Activated CD8-positive, alpha-beta memory T cell treated with anti-CD3 and anti-CD28 coated beads, Interleukin-2, amount 10 ng/mL, durations not matched to agents 7 days and 5 days (primary cell): ENCODE measurements at places on chromosomes 12 and 14.

GRCh38 chr12:100101000-100101399 lies 41.7 kb downstream of the BLTP3B start:
- no peak for DNase-seq

DNA sequence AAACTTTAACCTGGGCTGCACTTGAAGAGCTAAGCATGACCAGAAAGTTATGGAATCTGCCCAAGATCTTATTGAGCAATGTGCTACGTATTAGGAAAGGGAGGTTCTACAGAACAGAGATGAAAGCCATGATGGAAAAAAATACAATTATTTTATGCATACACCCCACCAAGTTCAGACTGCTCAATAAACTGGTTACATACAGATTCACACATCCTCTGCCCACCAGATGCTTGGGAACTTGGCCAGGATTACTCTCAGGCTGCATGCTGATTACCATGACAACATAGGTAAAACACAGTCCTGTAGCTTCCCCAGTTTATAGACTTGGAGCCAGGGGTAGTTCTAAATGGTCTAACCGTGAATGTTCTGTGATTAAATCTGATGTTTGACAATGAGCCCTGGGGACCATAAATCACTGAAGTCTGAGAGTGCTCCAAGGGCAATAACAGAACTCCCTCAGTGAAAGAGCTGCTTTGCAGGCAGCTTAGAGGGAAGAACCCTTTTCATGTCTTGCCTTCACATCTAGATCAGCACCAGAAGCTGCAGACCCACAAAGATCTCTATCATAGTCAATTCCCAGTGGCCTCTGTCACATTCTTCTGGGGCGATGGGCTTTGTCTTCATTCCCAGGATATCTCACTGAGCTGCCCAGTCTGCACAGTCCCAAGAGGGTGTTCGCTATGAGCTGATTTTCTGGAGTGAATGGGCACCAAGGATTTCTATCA lies 232.2 kb downstream of the EMP1 start:
- DNase-seq = no peak

DNA sequence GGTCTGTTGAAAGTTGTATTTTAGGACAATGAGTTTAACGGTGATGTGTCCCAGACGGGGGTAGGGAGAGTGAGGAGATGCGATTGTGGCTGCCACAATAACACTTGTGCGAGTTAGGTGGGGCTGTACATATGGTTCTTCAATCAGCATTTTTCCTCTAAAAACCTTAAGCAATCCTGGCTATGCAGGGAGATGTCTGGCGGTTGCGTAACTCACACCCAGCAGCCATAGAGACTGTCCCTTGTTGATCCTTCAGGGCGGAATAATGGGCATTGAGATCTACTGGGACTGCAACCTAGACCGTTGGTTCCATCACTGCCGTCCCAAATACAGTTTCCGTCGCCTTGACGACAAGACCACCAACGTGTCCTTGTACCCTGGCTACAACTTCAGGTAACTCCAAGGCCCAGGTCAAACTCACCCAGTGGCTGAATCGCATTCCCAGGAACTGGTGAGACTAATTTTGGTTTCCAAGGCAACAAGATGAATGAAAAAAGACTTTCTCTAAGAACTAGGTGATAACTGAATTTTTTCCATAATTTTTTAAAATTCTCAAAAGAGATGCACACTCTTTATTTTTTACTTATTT lies 34.6 kb downstream of the P2RX7 start:
- no peak for DNase-seq

DNA sequence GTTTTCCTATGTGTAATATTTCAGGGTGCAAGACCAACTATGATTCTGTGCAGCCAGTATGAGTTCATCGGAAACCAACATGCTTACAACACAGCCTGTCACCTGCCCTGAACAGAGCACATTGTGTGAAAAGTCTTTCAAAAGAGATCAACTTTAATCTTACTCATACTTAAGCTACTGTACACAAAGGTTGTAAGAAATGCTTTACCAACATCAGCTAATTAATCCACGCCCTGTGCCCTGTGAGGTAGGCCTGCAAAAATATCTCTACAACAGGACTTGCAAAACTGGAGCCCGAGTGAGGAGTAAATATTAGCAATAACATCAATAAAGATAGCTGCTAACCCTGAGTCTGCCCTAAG lies 15.1 kb downstream of the APPL2 start:
- no peak for DNase-seq

- DNase-seq = no peak
These were observed 1.9 kb downstream of the CARMIL3 start for GRCh38 chr14:24053548-24054323.

GRCh38 chr12:78004249-78005093 lies 173.8 kb downstream of the NAV3 start:
- no peak for DNase-seq

DNA sequence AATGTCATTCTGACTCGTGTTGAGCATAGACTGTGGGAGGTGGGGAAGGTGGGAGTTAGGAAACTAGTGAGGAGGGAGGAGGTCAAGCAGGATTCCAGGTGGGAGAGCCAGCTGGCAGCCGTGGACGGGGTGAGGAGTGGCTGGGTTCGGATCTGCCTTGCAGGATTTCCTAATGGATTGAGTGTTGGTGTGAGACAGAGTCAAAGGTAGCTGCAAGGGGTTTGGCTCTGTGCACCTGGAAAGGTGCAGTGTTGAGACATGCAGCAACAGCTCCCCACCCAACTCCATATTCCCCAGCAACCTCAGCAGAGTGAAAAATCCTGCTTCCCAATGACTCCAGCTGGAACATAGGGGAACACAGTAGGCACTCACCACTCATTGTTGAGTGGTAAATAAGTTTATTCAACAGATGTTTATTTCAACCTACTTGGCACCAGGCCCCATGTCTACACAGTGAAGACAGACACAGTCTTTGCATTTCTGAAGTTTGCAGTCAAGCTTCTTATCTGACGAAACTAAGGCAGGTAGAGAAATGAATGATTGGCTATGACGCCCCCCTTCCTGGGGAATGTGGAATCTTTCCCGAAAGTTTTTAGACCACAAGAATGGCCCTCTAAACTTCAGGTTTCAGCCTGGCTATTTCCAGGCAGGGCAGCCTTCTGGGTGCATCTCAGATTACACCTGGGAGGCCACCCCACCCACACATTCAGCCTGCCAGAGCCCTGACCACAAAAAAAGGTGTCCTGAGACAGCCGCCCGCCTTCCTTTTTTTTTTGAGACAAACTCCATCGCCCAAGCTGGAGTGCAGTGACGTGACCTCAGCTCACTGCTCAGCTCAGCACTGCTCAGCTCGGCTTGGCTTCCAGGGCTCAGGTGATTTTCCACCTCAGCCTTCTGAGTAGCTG lies 37.9 kb upstream of the PLEKHG6 start:
- DNase-seq = no peak

GRCh38 chr12:1199700-1200099 lies 208.7 kb downstream of the ERC1 start:
- DNase-seq = no peak

DNA sequence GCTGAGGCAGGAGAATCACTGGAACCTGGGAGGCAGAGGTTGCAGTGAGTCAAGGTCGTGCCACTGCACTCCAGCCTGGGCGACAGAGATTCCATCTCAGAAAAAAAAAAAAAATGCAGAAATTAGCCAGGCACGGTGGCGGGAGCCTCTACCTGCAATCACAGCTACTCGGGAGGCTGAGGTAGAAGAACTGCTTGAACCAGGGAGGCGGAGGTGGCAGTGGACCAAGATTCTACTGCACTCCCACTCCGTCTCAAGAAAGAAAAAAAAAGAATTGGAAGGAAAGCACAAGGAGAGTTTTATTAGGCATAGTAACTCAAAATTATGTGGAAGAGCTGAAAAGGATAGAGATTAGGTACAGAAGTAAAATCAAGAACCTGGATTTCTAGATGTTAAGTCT lies 20.8 kb upstream of the AMHR2 start:
- DNase-seq = no peak

- DNase-seq = no peak
These were observed 31.3 kb downstream of the PTPRB start for GRCh38 chr12:70605976-70606375.

GRCh38 chr12:53989227-53990113 lies 4.5 kb downstream of the HOXC10 start:
- peak; percentile 52 for DNase-seq

DNA sequence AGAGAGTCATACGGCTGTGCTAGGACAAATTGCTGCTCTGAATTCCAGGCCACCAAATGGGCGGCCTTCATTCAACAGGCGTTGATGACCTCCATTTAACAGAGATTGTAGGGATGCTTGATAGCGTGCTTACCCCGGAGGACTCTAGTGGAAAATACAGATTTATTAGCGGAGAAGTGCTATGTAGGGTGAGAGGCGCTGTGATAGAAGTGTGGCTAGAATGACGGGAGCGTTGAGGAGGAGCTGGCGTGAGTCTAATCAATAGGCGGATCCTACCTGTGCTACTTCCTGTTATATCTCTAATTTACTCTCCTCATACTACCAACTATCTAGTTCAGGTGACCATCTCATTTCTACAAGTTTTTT lies 668 bp downstream of the MRPS35 start:
- DNase-seq = peak; percentile 41

GRCh38 chr12:132389026-132389425 lies 59.6 kb upstream of the GALNT9 start:
- no peak for DNase-seq

DNA sequence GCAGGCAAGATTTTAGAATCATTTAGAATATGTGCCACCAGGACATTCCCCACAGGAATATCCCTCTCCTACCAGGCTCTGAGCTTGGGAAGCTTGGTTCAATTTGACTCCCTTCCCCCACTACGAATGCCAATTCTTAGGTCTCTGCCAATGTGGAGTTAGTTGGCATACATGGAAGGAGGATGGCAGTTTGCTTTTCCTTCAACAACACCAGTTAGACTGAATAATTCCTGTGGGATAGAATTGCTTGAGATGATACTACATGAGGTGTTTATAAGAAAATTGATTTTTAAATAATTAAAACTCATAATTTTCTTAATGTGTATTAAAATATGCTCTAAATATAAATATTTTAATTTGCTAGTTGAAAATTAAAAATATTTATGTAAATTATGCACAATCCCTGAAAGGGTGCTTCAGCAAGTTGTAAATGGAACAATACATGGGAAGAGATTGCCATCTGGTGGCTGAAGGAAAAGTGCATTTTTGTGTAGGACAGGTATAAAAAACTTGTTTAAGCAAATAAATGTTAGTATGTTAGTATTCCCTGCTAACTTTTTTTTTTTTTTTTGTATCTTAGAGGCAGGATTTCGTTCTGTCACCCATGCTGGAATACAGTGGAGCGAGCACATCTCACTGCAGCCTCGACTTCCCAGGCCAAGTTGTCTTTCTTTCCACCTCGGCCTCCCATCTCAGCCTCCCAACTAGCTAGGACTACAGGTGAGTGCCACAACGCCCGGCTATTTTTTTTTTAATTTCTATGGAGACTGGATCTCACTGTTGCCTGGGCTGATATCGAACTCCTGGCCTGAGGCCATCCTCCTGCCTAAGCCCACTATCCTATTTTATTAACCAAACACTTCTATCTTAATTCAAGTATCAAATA lies 25.8 kb upstream of the STRAP start:
- DNase-seq = peak; percentile 56

DNA sequence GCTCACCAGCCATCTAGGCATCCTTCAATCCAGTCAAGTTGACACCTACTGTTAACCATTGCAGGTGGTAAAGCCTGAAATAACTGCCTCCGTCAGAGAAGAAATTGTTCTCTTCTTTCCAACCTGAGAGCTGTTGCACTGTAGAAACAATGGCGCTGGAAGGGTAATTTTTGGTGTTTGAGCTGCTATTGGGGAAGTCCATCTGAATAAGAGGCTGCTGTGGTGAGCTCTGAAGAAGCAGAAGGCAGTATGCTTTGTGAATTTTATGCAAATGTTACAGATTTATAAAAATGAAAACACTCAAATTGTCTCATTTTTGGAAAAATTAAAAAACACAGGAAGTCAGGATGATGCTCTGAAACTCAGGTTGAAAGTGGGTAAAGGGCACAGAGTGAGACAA lies 60.2 kb downstream of the SNAPC1 start:
- DNase-seq = no peak

DNA sequence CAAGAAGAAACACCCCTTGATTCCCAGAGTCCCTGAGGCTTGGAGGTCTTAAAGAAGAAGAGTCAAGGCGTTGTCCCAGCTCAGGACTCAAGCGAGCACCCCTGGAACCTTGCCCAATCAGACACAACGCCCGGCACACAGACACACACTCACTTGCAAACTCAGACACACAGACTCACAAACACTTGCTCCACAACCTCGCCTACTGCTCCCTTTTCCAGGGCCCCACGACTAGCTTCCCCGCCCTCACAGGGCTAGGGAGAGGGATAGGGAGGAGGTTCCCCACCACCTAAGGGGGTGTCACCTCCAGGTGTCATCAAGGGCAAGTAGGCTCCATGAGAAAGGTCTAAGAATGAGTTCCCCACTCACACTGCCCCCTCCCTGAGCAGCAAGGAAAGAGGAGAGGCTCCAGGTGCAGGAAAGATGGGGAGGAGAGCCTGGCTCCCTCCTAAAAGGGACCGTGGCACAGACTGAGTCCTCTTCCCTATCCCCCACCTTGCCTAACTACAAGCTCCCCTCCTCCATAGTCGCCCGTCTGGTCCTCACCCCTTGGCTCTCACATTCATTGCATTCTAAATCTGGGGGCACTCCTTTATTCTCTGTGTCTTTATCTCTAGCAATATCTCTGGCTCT lies 717 bp downstream of the WNT10B start:
- DNase-seq = no peak

- no peak for DNase-seq
These were observed 42.3 kb downstream of the MAGOHB start for GRCh38 chr12:10571141-10571540.

DNA sequence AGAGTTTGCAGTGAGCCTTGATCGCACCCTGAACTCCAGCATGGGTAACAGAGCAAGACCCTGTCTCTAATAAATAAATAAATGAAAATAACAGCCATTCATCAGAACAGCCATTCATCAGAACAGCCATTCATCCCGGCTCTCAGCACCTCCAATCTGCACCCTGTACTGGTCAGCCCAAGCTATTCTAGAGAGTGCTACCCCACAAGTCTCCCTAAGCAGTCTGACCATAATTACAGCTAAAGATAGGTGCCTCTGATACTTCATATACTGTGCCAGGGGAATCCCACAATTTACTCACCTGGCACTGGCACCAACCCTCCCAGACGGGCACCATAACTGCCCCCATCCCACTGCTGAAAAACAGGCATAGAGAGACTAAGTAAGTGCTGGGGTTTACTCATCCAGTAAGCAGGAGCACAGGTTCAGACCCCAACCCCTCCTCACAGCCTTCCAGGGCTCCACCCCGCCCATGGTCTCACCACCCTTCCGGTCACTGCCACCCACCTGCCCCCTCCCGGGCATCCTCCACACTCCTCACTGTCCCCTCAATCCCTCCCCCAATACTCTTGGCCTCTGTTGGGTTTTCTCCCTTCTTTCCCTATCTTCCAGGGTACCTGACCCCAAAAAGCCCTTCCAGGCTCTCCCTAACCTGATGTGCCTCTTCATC lies 15.2 kb upstream of the EIF5 start:
- no peak for DNase-seq

DNA sequence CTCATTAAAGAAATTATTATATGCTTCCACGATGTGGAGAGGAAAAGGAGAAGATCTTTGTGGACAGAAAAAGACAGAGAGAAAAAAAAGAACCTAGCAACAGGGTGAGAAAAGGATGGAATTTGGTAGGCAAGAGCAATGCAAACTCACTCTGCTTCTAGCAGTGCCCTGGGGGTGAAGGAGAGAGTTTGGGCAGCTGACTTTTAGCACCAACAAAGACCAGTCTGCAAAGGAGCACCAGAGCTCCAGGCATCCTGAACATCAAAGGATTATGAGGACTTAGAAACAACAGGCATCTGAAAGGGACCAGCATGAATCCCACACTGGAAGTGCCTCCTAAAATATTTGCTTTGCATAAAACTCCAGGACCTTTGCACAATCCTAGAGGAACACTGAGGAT lies 32.8 kb upstream of the RERG start:
- no peak for DNase-seq
